ENCODE measurements at places on chromosomes 5 and 9.

DNA sequence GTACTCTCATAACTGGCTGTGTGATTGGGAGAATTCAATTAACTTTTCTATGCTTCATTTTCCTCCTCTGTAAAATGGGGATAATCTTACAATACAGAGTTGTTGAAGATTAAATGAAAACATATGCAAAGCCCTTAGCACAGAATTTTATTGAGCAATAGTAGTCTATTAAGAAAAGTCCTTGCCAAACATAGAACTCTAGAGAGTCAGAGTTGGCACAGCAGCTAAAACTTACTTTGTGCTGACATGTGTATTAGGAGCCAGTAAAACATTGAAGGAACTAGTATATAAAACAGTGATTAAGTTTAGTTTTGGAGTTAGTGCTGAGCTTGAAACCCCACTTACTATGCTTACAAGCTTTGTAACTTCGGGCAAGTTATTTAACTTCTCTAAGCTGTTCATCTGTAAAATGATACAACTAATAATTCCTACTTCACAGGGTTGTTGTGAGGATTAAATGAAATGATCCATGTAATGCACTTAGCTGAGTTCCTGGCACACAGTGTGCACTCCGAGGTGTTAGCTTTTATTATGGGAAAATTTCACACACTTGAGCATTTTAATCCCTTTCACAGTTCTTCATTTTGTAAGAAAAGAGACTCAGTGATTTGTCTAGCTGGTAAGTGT is 20.0 kb upstream of the GRIN3A start:
- no peak for DNase-seq

GRCh38 chr9:81685763-81686613 is 3.4 kb downstream of the TLE1 start:
- no peak for DNase-seq

DNA sequence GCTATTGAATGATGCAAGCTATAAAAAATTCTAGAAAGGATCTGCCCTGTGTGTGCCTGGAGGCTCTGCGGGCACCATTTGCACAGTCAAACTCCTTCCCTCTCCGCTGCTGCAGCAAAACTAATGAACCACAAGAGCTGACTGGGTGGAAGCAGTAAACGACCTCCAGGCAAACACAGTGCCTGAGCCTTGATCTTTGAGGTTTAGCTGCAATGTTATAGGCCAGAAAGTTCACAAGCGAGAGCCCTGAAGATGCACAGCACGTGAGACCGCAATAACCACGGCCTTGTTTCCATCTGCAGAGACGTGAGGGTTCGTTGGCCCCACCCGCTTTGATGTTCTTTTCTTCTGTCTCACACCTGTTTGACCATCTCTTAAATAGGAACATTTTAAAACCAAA is 69.2 kb upstream of the S1PR3 start:
- peak; percentile 51 for DNase-seq

DNA sequence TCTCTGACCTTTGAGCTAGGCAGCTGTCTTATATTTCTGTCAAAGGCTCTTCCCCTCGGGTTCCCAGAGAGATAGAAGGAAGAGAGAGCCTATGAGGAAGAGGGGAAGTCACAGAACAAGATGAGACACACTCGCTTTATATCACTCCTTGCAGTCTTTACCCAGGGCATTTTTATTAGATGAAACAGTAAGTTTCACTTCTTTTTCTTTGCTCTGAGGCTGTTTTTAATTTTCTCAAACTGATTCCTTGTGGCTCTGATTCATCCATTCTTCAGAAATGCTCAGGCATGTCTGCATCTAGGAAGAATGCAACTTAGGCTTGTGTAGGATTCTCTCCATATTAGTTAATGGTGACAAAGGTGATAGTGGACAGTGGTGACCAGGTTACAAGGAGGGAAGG is 132.9 kb upstream of the CHD1 start:
- no peak for DNase-seq

GRCh38 chr5:81517462-81517861 is 123.5 kb upstream of the ACOT12 start:
- DNase-seq, result no peak

DNA sequence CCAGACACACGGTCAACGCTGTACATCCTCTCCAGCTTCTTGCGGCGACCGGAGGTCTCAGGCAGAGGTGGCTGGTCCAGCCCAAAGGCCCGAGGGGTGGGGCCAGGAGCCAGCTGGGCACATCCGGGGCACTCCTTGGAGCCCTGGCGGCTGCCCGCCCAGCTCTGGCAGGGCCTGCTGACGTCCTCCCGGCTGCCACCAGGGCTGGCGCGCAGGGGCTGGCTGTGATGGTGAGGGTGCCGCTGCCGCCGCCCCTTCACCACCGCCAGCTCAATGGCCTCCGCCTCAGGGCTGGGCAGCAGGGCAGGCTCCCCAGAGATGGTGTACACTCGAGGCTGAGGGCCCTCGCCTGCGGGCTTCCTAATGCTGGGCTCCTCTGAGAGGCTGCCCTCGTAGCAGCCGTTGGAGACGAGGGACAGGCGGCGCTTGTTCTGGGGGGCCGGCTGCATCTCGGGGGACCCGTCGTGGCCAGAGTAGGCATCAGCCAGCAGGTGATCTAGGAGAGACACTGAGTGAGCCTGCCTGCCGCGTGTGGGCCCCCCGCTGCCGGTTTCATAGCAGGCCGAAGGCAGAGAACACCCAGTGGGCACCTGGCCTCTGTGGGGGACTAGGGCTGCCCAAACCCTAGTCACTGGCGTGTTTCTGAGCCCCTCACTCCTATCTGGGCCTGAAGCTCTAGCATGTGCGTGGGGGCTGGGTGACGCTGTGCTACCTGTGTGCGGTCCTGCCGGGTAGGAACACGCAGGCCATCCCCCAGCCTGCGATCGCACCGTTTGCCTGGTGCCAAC is 1.5 kb downstream of the NSMF start:
- DNase-seq, result no peak

DNA sequence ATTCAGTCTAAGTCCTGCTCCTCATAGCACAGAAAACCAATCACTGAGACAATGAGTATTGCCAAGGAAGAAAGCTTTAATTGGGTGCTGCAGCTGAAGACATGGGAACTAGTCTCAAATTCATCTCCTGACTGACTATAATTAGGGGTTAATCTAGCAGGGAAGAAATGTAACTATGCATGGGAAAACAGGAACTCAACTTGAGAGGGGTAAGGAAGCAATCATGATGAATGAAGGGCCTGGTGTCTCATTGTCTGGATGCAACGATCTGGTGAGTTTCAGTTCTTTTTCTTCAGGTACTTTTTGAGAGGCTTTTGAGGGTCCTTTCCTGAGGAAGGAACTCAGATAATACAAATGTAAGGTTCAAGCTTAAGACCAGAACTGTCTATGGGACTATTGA is 24.0 kb upstream of the OCLN start:
- no peak for DNase-seq

- DNase-seq, result no peak
Measured at GRCh38 chr9:426264-426663, 211.6 kb downstream of the DOCK8 start.

GRCh38 chr9:94985649-94986048 is 259.1 kb downstream of the AOPEP start:
- no peak for DNase-seq

DNA sequence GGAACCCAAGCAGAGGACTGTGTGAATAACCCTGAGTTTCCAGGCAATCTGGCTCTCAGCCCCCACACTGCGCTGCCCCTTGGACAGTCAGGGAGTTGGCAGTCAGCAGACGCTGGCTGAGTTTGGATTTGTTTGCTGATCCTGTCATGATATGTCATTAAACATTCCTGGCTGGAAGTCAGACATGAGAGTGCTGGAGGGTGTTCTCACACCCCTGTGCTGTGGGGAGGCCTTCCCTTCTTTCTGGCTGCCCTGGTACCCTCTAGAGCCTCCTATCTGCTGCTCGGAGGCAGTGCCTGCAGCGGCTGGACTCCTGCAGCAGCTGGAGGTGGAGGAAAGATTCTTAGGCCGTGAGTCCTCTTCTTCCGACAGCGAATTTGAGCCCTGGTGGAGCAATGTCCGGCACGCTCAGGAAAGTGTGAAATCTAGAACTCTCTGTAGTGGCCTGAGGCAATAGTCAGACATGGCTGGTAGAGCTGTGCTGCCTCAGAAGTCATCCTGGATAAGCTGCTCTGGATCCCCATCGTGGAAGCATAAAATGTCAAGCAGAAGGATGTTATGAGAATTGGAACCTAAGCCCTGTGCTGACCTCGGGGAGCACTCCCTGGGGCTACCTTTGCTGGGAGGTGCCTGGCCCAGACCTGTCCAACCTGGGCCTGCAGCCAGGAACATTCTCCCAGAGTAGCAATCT is 72.0 kb downstream of the PDE8B start:
- no peak for DNase-seq

GRCh38 chr9:110316261-110317075 is 21.2 kb downstream of the TXNDC8 start:
- DNase-seq, result no peak

GRCh38 chr5:132138260-132138659 is 64.7 kb downstream of the CSF2 start:
- DNase-seq, result no peak

DNA sequence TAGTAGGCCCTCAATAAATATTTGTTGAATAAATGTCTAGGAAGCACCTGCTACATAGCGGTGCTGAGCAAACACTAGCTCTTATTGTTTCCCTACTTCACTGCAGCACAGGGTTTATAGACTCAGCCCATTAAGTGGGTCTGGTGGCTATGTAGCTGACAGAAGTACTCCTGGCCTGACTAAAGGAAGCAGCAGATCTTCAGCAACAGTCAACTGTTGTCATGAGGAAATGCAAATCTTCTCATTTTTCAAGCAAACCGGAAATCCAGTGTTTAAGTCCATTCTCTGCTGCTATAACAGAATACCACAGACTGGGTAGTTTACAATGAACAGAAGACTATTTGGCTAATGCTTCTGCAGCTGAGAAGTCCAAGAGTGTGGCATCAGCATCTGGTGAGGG is 2.8 kb upstream of the TEX10 start:
- DNase-seq, result no peak

DNA sequence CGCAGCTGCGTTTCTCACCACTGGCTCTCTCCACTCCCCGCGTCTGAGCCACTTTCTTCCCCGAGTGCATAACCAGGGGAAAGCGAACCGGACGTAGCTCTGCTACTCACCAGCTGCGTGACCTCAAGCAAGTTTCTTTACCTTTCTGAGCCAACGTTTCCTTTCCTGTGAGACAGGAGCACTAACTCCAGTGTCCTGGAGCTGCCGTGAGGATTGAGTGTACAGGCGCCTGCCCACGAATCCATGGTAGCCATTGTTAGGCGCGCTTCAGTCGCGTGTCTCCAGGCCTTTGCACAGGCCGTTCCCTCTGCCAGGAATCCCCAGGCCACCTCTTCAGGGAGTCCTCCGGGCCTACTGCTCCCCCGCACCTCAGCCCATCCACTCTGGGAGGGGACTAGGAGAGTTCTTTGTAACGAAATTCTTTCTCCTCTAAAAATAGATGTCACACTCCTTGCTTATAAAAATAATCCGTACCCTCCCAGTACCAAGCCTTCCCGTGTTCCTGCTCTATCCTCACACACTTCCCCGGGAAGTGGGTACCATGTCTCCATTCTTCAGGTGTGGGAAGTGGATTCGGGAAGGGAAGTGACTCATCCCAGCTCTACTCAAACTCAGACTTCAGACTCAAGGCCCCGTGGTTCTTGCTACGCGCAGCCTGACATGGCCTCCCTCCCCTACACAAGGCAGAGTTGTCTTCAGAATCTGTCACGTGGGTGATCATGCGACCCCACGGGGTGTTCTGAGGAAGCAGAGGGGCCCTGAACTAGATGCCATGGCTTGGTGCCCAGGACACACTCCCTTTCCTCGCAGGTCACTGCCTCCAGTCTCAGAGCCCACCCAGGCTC is 16.1 kb upstream of the CRB2 start:
- DNase-seq, result no peak

DNA sequence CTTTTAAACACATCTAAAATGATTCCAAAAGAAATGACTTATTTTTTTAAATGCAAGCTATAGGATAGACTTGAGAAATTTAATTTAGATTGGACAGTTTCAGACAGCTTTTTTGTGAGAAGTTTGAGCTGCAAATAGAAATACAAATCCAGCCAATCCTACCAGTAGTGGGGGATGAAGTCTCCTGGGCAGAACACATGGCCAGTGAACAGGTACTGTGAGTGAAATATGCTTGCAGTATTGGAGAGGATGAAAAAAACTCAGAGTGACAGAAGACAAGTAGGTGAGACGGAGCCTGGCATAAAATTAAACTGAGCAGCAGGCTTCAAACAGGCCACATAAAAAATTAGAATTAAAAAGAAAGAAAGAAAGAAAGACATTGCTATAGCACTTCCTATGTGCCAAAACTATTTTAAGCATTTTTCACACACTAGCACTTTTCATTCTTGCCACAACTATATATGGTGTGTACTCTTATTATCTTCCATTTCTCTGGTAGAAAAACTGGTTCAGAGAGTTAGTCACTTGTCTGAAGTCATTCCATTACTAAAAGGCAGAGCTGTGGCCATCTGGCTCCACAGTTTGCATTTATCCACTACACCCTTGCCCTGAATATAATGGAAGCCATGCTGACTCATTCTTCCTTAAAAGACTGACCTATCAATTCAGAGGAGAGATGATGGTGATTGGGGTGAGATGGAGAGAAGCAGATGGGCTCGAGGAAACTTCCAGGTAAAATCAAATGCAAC is 310.2 kb upstream of the CTNND2 start:
- no peak for DNase-seq

GRCh38 chr5:109028608-109029299 is 281.1 kb downstream of the FER start:
- DNase-seq, result no peak

DNA sequence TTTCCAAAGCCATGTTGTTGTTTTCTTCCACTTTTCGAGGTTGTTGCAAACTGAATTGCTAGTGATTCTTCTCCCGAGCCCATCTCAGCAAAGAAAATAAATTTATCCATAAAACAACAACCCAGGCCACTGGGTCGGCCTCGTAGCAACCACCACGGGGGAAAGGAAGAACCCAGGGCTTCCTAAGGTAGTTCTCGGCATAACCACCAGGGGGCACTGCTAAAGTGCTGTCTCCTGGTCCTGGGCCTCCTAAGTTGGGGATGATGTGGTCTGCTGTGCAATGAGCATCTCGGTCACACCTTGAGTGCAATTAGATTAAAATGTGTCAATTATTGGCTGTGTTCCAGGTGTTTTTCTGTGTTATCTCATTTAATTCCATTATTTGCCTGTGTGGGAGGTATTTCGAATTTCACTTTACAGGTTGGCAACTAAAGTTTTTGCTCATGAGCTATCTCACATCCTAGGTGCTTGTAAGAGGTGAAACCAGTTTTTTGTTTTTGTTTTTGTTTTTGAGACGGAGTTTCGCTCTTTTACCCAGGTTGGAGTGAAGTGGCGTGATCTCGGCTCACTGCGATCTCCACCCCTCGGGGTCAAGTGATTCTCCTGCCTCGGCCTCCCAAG is 102.8 kb upstream of the DAP start:
- DNase-seq, result peak; percentile 31

GRCh38 chr5:154849264-154849785 is 1.1 kb downstream of the FAXDC2 start:
- DNase-seq, result no peak

GRCh38 chr5:54902791-54903473 is 82.5 kb downstream of the ESM1 start:
- no peak for DNase-seq
